Activated T-cell treated with anti-CD3 and anti-CD28 coated beads for 24 hours (primary cell): ENCODE measurements at places on chromosomes 6 and 20.

DNA sequence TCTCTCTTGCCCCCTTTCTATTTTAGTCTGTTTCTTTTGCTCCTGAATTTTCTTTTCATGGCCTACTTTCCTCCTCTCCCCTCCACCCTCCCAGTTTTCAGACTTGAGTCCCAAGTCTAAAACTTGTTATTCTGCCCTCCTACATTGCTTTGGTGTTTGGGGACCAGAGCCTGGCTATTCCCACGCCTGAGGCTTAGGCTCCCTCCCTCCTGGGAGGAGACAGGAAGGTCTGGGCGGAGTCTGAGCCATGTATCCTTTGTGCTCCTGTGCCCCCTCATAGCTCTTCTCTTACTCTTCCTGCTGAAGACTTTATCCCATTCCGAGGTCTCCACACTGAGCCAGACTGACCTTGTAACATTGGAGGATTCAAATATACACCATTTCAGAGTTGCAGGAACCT, 69.5 kb downstream of the DAAM2 start:
- no peak for DNase-seq

GRCh38 chr6:135622081-135622480, 124.5 kb upstream of the AHI1 start:
- no peak for DNase-seq

DNA sequence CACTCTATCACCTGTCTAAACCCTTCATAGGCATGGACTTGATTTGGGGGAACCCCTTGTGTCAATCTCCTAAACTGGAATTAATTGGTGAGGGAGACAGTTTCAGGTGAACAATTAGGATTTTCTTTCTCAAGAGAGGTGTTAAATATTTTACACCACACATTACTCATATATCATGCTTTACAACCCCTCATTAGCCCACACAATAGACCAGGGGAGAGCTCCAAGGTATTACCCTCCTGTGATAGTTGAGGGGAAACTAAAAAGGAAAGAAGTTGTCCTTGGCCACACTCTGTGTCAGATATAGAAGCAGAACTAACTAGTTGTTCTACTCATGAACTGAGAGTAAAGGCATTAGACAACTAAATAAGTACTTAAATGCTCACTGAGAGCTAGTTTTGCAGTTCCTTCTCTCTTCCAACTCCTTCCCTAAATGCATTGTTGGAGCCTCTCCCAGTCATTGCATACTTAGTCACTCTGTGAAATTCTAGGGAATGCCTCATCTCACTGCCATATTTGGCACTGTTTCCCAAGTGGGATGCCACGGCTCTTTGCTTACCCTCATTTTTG, 183.7 kb upstream of the CEP162 start:
- no peak for DNase-seq

DNA sequence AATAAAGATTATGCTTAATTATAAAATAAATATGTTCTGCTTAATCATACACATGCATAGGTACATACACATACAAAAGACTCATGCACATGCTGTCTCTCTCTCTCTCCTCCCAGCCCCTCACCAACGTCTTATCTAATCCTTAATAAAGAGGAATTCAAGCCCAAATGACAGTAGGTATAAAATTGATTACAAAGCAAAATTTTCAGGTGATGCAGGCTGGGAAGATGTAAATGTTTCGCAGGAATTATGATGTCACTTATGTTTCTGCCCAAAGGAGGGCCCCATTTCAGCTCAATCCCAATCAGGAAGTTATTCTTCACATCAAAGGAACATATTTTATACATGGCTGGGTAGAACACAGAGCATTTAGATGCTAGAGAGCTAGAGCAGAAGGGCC, 284.6 kb upstream of the ID4 start:
- DNase-seq, result no peak

GRCh38 chr6:105152880-105153279, 26.9 kb downstream of the POPDC3 start:
- no peak for DNase-seq

DNA sequence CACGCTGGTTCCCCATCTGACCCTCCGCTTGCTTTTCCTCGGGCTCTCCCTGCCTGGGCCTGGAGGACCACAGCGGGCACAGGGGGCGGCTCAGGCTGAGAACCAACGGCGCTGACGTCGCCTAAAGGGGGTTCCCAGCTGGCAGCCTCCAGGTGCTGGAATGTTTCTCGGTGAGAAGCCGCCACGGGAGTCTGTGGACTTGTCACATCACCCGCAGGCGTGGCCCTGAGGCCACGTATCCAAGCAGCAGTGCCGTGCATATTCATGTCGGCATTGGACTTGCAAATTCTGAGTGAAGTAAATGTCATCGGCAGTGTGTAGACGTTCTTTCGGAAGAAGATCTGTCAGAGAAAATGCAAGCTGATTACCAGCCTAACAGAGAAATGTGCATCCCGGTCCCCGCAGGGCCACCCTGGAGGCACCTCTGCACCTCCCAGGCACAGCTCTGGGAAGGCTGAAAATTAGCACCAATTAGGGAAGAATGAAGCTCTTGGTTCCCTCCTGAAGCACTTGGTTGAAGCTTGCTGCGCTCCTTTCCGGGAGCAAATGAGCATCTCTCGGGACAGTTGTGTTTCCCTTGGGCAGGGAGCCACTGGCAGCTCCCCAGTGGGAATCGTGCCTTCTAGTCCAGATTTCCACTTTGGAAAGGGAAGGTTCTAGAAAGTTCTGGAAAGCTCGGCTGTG, 24.3 kb downstream of the NTSR1 start:
- no peak for DNase-seq

GRCh38 chr20:20017844-20018185, 653 bp downstream of the NAA20 start:
- no peak for DNase-seq
